ENCODE measurements at places on chromosomes 5 and 9.

GRCh38 chr5:83364312-83365299 is 106.9 kb upstream of the VCAN start:
- no peak for DNase-seq

DNA sequence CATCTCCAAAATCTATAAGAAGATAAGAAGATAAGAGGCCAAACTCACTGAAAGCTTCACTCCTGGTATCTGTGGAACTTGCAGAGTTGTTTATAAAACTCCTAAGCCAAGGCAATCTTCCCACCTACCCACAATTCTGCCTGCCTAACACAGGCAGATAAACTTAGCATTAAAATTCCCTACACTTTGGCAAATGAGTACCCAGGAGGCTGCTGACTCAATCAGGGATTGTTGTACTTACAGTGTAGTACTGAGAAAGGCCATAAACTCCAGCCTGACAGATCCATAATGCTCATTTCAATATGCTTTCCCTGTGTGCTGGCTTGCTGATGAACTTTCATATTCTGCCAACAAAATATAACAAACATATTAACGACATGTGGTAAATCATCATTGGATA is 725.2 kb downstream of the BRINP1 start:
- DNase-seq, result no peak

DNA sequence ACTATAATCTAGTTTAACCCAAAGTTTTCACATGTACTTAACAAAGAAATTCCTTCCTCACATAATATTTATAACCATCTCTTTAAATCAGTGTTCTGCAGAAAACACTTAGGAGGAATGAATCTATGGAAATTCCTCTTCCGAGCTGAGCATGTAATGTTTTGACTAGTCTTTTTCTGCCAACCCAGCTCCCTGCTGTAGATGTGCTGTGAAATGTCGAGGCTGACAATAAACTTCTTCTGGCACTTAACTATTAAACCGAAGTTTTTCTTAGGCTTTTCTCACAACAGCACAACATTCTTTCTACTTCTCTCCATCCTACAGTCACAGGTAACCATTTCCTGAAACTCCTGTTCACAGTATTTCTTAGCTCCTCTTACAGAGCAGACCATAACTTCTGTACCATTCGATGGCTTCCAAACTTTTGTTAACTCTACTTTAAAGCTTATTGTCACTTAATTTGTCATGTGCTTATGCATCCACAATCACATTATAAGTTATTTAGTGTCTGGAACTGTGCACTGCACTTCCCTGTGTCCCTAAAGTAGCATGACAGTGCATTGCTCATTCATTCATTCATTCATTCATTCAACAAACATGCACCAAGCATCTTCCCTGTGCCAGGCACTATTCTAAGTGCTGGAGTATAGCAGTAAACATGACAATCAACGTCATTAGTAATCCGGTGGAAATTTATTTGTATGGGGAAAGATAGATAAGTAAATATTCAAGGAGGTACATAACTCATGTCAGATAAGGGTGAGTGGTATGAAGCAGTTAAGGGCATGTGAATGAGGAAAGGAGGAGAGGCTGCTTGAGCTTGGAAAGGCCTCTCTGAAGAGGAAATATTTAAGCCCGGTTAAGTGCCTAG is 54.6 kb downstream of the TSSK1B start:
- no peak for DNase-seq

DNA sequence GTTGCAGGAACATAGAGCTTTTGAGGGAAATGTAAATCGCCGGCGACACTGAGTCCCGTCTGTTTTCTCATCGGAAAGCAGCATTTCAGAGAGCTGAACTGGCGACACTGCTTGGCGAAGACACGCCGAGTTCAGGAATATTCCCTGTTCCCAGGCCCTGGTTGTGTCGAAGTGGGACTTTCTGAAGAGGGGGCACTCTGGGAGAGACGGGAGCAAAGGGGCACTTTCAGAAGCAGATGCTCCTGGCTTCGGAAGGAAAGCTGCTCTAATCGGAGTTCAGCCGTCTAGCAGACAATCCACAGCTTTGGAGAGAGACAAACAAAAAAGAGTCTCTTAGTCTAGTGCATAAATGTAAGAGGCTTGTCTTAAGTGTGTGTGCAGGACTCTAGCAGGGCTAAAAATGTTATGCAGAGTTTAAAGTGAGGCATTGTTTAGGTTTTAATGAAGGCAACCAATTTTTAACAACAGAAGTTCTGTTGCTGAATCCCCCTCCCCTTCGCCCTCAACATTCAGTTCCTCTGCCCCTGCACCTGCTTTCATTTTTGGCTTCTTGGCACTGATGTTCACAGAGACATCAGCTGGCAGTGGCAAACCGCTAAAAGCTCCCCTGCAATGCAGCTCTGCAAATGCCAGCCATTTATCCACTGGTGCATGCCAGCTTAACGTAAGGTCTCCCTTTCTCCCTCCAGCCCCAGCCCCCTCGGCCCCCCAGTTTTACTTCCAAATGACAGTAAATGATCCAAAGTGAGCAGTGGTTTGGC is 289.5 kb upstream of the MPDZ start:
- DNase-seq, result no peak

- no peak for DNase-seq
Observed at GRCh38 chr5:6570530-6570929, 62.3 kb downstream of the NSUN2 start.

DNA sequence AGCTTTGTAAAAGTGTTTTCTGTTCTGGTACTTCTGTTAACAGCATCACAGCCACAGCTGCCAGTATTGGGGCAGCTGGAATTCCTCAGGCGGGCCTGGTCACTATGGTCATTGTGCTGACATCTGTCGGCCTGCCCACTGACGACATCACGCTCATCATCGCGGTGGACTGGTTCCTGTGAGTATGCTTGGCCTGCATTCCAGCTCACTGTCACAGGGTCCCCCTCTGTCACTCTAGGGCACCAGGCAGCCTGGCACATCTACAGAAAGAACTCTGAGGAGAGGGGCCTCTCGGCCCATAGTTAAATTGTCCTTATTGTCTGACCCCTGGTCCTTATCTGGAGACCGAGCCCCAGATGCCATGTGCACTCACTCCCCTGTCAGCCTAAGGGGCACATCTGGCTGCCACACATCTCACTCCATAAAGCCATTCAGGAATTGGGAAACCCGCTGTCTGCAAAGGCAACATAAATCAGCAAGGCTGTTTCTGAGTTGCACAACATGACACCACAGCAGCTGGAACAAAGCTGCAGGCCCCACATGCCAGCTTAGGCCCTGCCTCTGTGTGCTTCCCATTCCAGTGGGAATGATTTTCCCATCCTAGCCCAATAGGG is 77.5 kb downstream of the SLC1A3 start:
- no peak for DNase-seq

DNA sequence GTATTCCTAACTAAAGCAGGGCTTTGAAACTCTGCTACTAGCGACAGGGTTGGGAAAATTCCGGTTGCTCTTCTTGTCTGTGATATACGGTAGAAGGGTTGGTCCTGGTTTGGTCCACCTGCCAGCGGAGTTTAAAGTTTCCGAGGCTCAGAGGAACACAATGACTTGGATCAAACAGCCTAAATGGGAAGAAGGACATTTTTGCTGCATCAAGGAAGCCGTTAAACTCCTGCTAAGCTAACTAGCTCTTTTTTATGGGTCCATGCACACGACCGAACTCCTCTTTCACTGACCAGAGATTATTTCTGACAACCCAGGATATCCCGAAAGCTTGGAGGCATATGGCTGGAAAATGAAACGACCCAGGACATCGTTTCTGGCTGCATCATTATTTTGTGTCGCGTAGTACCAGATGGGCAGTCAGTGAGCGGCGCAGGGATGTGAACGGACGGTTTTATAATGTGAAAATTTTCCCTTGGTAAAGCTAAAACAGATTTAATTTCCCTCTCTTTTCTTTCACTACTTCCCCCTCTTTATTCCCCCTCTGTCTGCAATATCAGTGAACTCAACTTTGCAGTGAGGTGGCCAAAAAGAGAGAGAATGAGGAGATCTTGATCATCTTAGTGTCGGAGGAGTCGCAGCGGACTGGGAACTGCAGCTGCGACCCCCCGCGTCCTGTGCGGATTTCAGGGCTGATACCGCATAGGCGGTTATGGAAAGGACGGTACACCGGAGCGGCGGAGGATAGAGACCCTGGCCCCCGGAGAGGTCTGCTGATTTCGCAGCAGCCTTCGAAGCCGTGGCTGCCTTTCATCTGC is at the start of gene LURAP1L:
Gene LURAP1L (plus strand): TSS at position 160 of the 818 bp plus-strand sequence. CDS start 696 bp downstream, outside the sequence.
- no peak for DNase-seq

DNA sequence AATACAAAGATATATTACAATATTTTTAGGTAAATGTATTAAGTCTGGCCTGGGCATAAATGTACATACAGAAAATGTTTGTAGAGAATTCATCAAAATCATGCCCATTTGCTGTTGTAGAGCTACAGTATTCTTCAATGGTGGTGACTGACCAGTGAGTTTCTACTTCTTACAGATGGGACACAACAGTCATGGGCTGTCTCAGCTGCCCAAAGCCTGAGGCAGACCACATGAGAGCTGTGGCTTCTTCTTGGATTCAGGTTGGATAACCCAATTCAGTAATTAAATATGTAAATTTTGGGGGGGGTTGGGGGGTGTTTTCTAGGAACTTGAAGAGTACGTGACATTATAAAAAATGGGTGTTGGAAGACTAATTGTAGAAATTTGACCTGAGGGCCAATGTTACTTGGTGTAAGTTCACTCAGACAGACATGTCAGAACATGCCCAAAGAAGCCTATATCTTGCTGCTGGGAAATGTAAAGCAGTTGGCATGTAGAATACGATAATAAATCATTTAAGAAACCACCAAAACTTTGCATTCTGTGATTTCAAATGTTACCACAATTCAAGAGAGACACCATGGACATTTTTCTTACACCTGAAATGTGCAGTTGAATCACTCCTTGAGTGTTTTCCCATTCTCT is 17.9 kb downstream of the STARD4 start:
- no peak for DNase-seq

- DNase-seq, result no peak
Observed at GRCh38 chr5:9877488-9877887, 247.3 kb upstream of the TAS2R1 start.

DNA sequence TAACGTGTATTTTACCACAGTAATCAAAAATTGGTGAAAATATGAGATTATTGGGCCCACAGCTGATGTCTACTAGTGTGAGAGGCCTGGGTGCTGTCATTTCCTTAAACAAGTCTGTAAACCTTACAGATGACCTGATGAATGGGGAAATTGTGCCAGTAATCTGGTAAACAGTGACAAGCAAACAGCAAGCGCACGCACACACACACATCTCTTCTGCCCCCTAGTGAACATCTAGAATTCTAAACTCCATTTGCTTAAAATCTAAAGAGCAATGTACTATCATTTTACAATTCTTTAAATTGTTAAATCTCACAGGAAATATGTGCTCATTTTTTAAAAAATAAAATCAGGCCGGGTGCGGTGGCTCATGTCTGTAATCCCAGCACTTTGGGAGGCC is 7.5 kb upstream of the RAPGEF1 start:
- DNase-seq, result no peak
